ENCODE measurements at places on chromosomes 6 and 20.

- no peak for DNase-seq
Observed at GRCh38 chr20:13101276-13101675, 92.5 kb downstream of the SPTLC3 start.

- no peak for DNase-seq
Observed at GRCh38 chr6:138234363-138234762, 16.1 kb upstream of the PBOV1 start.

GRCh38 chr6:170277893-170278742 is 12.8 kb downstream of the DLL1 start:
- no peak for DNase-seq

GRCh38 chr20:3658716-3659491 is 4.3 kb downstream of the GFRA4 start:
- no peak for DNase-seq

GRCh38 chr20:22620342-22620741 is 36.0 kb upstream of the FOXA2 start:
- DNase-seq, result no peak

- no peak for DNase-seq
Observed at GRCh38 chr6:159679091-159680077, 13.7 kb downstream of the SOD2 start.

DNA sequence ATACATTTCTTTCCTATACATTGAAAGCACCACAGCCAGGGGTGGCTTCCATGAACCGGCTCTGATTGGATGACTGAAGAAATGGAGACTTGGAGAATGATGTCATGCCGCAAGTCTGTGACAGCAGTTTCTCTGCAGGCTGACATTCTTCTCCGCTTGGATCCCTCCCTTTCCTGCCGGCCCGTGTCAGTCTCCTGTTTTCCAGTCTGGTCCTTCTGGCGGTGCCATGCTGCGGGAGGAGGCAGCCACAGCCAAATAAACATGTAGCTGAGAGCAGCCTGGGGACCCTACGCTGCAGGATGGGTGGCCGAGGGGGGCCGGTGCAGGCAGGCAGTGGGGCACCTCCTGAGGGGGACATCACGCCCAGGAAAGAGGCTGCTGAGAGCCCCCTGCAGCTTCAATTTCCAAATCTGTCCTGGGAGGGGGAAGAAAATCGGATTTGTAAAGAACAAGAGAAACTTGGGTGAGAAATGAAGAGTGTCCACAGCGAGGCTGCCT is 178.0 kb downstream of the TAF4 start:
- DNase-seq, result no peak

- DNase-seq, result no peak
Observed at GRCh38 chr20:13221313-13221672, 219 bp downstream of the ISM1 start.

DNA sequence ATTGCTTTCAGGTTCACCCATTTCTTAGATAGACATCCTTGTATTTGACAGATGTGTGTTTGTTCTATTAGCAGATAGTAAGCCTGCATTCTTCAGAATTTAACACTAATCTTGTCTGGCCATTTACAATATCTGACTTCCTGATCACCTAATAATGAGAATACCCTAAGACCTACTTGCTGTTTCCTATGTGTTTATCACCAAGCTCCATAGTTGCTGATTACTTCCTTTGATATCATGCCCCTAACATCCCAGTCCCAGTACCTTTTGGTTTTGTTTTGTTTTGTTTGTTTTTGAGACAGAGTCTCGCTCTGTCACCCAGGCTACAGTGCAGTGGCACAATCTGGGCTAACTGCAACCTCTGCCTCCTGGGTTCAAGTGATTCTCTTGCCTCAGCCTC is 143.6 kb upstream of the DST start:
- no peak for DNase-seq
